ENCODE measurements at places on chromosomes 5 and 9.
A peak's percentile ranks its signal among the peaks of the same experiment; 100 is the strongest.

DNA sequence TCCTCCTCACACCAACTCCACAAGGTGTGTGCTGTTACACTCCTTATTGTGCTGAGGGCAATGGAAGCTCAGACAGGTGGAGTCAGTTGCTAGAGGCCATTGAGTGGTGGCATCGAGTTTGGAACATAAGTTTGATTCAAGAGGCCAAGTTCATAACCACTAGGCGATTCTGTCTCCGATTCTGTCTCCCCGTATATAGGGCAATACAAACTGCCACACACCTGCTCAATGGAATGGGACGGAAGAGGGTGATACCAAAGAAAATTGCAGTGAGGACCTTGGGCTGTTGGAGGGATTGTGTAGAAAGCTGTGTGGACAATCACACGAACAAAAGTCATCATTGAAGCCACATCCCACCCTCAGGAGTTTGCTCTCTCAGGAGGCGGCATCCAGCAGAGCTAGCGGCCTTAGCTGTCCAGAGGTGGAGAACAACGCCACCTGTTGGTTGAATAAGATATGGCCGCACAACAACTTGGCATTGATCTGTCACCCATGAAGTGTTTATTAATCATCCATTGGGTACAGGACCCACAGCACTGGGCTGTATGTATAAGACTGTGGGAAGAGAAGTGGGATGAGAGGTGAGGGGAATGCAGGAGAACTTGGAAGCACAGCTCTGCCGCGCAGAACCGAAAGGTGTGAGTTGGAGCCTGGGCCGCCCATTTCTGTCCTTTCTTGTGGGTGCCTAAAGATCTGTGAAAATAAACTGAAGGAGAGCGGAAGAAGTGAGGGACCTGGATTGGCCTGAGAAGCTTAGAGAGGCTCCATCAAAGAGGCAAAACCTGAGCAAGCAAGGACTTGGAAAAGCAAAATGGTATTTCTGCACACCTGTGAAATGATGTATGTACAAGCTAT is 16.1 kb upstream of the NEUROG1 start:
- peak; percentile 58 for DNase-seq

- no peak for DNase-seq
Measured at GRCh38 chr5:79975422-79975821, 15.6 kb downstream of the MTX3 start.

DNA sequence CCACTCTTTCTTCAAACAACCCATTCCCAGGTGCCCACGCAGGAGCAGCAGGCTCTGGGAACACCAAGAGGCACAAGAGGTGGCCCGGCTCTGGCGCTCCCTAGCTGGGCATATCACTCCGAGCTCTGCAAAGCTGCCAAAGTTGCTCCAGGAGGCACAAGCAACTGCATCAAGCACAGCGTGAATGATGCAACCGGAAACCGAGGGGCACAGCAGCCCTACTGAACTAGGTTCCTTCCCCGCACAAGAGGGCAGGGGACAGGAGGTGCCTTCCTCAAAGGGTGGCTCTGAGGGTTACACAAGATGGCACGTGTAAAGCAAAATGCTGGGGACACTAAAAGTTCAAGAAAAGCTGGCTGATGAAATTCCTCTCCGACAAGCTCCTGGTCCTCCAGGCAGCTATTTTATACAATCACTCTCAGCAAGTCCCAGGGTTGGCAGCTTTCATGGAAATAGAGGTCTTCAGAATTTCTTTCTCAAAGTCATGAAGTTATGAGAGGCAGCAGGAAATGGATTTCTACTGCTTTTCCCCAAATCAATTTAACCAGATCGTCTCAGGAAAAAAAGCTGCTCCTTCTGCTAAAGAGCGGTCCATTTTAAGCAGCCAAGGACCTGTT is 22.9 kb downstream of the PSMB7 start:
- no peak for DNase-seq

- no peak for DNase-seq
Measured at GRCh38 chr5:145830594-145830993, 4.5 kb downstream of the PRELID2 start.

DNA sequence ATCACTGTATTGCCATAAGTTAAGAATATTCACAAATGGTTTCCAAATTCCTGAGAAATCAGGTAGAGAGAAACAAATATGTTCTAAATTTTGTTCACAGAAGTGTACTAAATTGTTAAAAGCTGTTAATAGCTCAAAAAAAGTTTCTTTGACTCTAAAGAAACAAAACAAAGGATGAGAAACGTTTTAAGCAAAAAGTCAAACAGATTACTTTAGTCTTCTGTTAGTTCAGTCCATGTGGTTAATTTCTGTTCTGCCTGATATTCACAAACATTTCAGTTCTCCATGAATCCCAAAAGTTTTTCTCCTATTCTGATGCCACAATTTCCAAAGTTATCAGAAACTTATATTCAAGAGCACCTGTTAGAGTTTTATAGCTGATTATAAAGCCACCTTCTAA is 7.7 kb upstream of the FANCC start:
- no peak for DNase-seq

GRCh38 chr5:43332401-43332800 is 19.2 kb upstream of the HMGCS1 start:
- DNase-seq, result no peak

GRCh38 chr9:111356481-111357244 is 26.6 kb upstream of the OR2K2 start:
- no peak for DNase-seq

DNA sequence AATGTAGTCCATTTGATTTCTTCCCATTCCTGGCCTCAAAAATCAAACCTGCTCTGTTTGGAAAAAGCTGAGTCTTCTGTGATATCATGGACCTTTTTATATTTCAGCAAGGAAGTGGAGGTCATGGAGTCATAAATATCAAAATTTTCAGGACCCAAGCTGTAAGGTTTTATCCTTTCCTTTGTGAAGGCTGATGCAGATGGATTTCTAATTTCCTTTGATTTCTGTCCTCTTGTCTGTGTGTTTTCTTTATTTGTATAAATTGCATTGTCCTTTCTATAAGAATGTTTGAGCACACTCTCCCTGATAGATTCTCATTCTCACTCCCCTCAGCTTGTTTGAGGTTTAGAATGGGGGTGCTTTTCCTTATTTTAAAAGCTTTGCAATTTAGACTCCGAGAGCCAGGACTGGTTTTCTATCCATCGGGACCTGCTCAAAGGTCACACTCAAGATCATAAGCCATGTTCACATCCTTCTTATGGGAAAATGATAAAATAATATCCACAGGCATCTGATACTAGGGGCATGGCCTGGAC is 127.4 kb upstream of the TMEM161B start:
- DNase-seq, result no peak

DNA sequence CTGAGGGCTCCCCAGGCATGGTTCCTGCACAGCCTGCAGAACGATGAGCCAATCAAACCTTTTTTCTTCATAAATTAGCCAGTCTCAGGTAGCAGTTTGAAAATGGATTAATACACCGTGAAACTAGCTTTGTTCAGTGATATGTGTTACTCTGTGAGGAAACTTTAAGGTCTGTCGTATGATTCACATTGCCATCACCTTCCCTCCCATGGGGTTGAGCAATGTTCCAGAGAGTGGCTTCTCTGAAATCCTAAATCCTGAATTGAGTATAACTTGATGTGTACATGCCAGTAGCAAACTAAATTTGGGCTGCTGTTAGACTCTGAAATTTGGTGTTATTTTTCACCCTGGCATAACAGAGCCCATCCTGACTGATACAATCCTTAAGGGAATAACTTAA is 866.4 kb upstream of the C9orf72 start:
- no peak for DNase-seq

DNA sequence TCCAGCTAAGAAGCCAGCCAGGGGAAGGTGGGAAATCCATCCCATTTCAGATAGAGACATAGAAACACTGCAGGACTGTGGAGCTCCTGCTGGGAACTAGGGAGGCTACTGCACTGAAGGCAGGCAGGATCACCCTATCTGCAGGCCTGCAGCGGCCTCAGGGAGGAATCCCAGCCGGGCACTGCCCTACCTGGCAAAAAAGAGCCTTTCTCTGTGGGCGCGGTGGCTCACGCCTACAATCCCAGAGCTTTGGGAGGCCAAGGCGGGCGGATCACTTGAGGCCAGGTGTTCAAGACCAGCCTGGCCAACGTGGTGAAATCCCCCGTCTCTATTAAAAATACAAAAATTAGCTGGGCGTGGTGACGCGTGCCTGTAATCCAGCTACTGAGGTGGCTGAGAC is 71.4 kb upstream of the PHYKPL start:
- no peak for DNase-seq

GRCh38 chr5:179828756-179829421 is 8.2 kb downstream of the SQSTM1 start:
- no peak for DNase-seq

DNA sequence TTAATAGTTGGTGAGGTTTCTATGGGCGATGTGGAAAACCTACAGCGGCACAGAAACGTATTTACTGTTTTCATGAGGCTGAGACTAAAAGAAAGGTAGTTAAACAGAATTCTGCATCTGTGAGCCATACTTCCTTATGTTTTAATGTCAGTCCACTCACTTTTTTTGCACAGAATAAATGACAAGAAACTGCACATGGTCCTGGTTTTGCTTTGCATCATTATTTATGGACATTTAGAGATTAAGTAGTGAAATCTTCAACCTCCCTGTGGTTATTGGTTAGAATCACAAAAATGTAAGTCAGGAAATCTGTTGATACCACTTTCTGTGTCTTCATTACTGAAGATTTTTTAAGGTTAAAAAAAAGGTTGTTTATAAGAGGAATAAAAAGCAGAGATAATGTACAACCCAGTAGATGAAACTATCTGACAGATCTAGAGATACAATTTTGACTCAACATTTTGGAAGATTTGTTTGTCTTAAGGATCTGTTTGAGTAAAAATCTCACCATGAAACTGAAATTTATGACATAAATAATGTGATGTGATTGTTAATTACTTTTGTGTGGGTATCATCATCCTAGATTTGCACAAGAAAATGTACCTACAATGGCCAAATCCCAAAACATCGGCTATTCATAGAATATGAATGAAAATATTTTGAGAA is 2.4 kb downstream of the PRR16 start:
- DNase-seq, result no peak

DNA sequence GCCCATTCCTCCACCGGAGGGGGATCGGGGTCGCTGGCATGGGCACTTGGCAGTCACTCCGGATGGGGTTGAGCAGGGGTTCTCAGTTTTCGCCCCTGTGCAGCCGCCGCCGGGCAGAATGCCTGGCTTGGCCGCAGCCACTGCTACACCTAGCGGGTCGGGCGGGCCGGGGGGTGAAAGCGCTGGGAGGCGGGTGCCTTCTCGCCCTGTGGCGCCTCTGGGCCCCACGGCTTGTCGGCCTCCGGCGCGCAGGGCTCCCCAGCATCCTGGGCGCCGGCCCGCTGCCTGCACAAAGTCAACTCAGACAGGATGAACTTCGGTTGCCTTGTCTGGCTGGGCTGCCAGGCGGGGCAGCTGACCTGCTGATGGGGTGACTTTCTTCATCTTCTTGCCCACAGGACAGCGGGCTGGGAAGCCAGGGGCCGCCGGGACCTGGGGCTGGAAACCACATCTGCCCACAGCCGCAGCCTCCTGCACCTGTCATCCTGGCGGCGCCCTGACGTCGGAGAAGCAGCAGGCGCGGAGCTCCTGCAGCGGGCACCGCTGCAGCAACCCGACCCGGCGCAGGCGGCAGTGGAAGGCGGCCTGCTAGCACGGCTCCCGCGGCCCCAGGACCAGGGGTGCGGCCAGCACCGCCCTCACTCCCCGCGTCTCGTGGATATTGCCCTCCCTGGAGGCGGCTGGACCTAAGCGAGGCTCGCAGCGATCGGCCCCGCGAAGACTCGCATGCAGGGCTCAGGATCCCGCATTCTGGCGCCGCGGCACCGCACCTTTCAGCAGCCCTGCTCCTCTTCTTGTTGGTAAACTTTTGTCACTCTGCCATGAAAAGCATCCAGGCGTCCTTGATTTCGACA is 1.3 kb upstream of the ANKRD18A start:
- peak; percentile 71 for DNase-seq

GRCh38 chr5:921456-922435 is 29.1 kb downstream of the TRIP13 start:
- DNase-seq, result no peak

DNA sequence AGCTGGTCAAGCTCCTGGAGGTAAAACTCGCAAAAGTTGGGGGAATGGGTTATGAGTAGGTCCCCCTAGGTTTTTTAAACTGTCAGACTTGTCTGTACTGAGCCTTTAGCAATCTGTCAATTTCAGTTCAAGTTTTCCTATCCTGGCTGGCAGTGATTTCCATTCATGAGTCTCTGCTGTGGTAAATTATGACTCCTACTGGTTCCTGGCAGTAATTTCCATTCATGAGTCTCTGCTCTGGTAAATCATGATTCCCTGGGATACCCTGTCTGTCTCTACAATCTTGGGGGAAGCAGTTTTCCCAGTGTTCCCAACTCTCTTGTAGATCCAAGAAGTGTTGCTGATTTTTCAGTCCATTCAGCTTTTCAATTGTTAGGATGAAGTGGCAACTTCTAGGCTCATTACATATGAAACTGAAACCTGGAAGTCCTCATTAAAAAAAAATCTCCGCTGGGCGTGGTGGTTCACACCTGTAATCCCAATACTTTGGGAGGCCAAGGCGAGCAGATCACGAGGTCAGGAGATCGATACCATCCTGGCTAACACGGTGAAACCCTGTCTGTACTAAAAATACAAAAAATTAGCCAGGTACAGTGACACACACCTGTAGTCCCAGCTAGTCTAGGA is 91.3 kb upstream of the GPBP1 start:
- no peak for DNase-seq

DNA sequence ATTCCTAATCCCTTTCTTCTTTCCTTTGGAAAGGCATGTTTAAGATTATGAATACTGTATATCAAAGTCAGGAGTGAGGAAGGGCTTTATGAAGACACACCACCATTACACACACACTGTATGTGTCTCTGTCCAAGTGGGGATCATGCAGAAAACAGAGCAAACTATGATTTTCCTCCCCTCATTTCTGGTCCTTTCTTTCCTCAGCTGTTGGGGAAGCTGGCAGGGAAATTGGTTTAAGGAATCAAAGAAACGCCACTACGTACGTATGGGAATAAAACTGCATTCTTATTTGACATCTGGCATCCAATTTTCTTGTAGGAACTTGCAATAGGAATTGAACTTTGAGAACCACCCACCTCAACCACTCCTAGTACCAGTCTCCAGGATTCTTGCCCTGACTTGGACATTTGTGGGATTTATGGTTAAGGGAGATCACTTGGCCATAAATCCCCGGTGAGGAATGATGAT is 125.8 kb downstream of the PDE4D start:
- no peak for DNase-seq

DNA sequence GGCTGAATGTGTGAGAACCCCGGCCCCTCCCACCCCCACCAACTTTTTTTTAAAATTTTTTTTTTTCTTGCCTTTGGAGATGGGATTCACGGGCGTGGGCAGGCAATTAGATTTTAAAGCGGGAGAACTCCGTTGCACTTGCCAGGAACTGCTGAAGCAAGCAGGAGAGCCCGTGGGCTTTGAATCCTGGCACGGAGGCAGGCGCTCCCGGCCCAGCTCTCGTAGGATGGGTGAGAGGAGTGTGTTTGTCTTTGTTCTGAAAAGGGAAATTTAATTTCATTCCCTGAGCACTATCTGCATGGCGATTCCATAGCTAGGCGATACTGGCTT is 54.3 kb upstream of the BOD1 start:
- DNase-seq, result no peak

GRCh38 chr5:1332461-1333001 is 12.4 kb downstream of the CLPTM1L start:
- no peak for DNase-seq
